ENCODE measurements at places on chromosomes 2 and 18. TPM values are rescaled to one million over a fixed set of nuclear protein-coding genes. Genes with fewer than 3 reads are reported as not detected.

GRCh38 chr2:226953826-226954225 lies 118.0 kb downstream of the RHBDD1 start:
- DNase-seq, result no peak

DNA sequence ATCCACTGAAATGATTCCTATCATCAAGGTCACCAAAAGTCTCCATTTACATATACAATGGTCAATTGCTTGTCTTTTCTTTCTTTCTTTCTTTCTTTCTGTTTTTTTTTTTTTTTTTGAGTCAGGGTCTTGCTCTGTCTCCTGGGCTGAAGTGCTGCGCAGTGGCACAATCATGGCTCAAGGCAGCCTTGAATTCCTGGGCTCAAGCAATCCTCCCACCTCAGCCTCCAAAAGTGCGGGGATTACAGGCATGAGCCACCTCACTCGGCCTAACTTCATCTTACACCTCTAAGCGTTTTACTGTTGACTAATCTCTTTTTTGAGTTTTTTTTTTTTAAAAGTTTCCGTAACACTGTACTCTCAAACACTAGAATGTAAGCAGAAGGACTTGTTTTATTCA lies 867 bp downstream of the SF3B6 start:
- DNase-seq, result no peak

- DNase-seq, result peak; percentile 32
These were observed 678 bp upstream of the OTX1 start for GRCh38 chr2:63049970-63050333.

The STPG4 gene
- total RNA-seq, result not detected
